ENCODE measurements at places on chromosomes 16 and 17.
A peak's percentile ranks its signal among the peaks of the same experiment; 100 is the strongest.

DNA sequence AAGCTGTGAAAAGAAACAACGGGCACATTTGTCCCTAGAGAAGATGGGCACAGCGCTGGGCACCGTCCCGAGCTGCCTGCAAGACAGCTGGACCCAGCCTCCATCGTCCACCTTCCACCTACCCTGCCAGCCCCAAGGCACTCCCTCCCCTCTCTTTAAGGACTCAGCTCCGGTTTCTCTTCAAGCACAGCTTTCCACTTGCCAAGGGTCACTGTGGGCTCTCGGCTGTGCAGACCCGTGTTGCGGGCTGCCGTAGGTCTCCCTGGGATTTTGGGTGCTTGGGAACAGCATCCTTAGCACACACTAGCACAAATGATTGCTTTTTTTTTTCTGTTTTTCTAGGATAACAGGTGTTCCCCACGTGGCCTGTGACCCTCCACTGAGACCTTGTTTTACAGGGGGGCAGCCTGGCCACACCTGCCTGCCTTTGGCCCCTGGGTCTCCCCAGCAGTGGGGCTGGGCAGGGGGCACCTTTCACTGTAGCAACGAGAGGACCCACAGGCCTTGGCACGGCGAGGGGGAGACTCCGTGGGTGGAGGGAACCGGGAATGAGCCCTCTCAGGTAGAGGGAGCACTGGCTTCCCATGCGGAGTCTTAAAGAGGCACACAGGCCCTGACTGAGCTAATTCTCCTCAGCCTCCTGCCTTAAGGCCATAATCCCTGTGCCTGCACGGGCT is 1.4 kb downstream of the CHMP6 start:
- no peak for DNase-seq

- no peak for DNase-seq
Measured at GRCh38 chr17:50303596-50303995, 29.3 kb downstream of the TMEM92 start.

DNA sequence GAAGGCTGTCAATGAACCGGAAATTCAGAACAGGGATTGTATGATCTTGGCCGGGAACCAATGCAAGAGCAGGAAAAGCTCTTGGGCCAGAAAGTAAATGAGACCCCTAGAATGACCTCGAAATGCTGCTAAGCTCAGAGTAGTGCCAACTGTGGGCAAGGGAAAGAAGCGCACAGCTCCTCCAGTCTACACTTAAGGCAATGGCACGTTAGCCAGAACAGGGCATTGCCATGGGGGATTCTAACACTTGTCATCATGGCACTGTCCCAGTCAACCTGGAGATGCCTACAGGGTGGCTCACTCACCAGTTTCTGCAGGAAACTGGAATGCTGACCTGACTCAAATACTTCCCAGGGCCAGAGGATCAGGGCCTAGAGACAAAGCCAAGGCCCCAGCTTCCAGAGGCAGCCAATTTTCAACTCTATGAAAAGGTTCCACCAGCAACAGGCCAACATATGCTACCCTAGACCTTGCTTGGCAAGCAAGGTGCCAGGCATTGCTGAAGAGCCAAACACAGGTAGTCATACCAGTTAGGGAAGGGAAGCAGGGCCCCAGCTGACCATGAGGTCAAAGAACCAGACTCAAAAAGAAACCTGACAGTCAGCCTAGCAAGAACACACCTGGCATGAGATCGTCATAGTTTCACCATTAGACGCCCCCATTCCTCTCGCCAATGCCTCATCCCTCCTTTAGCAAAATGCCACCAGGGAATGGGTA is 34.9 kb downstream of the ARHGAP17 start:
- DNase-seq: no peak

DNA sequence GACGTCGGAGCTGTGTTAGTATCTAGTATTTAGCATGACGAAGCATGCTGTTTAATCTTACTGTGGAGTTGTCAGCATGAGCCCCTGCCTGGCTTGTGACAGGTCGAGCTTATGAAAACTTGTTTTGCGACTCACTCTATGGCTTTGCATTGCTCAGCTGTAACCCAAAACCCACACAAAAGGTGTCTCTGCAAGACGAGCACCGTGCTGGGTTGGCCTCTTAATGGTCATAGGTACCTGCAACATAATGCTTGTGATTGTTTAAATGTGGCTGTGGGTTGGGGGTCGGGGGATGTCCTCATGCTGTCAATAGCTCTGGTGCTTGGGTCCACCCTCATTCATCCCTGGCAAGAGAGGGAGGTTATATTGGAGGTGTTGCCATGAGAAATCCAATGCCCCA is 5.4 kb downstream of the NTN1 start:
- DNase-seq: no peak

- DNase-seq: no peak
Measured at GRCh38 chr16:51151961-51152663, 1.0 kb upstream of the SALL1 start.

GRCh38 chr16:8589900-8590688 is at the start of gene TMEM114:
Gene TMEM114, minus strand, starts transcription at chr16:8590511. Its CDS starts 673 bp downstream, at chr16:8589838.
- no peak for DNase-seq

DNA sequence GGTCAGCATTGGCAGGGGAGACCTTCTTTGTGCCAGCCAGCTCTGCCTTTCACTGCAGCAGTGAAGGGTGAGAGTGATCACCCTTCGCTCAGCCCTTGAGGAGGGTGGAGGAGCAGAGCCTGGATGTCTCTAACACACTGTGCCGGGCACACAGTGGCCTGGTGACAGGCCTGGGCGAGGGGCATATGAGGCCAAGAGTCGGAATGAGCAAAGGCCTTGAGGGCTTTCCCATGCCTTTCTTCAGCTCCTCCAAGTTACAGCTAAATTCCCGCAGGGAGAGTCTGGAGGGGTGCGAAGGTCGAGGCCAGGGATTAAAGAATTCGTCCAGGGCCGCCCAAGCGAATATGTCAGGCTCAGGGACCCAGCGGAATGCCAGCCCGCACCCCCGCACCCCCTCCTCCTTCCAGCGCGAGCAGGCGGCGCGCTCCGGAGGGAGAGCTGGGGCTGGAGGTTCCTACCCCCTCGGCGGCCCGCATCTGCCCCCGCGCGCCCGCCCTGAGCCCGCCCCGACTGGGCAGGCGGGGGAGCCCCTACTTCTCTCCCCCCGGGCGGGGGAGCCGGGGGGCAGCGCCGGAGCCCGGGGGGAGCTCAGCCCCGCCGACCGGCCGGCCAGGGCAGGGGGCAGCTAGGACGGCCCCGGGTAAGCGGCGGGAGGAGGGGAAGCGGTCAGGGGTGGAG is at the start of gene RASL10B:
Gene RASL10B, plus strand, starts transcription at position 401 of the 678 bp plus-strand sequence. CDS start 3,546 bp downstream, outside the sequence.
- DNase-seq: no peak

DNA sequence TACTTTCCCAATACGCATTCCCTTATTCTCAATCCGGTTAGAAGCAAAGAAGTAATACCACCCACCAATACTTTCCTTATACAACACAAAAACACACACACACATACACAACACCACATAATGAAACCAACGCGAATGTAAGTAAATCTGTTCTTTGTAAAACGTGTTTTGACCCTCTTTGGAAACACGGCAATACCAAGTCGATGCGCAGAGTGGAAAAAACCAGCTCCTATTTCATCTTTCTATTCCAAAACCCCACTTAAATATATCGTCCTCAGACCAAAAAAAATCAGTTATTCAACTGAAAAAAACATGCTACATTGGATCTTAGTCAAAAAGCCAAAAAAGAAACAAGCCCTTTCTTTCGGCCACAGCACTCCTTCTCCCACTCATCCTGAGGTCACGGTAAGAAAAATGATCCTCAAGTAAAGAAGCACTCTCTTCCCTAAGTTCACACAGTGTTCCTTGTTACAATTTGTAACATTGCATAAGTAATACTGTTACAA is 31.0 kb upstream of the ARL4D start:
- DNase-seq: no peak

DNA sequence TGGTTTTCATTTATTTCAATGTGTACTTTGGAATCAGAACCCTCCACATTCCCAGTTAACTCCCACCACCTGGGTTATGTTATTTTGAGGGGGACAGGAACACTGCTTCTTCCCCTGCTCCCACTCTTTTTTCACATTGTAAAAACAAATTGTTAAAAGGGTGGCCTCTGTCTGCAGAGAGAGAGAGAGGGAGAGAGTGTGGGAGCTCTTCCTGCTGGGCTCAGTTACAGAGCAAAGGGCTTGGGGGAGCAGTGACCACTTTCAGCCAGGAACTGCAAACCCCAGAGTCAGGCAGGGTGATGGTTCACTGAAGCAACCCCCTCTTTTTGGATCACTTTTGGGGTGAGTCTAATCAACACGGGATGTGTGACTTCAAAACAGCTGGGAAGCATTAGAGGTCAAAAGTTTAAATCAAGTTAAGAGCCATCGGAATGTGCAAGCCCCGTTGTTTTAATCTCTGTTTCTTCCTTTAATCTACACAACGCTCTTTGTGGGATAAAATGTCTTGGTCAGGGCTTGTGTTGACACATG is 577.0 kb upstream of the CDH11 start:
- no peak for DNase-seq

- no peak for DNase-seq
Measured at GRCh38 chr16:70375636-70376611, 29.2 kb downstream of the DDX19A start.

- no peak for DNase-seq
Measured at GRCh38 chr17:41069031-41069430, 3.4 kb upstream of the KRTAP2-4 start.

GRCh38 chr16:11637320-11637719 is 30.9 kb upstream of the SNN start:
- DNase-seq: no peak

DNA sequence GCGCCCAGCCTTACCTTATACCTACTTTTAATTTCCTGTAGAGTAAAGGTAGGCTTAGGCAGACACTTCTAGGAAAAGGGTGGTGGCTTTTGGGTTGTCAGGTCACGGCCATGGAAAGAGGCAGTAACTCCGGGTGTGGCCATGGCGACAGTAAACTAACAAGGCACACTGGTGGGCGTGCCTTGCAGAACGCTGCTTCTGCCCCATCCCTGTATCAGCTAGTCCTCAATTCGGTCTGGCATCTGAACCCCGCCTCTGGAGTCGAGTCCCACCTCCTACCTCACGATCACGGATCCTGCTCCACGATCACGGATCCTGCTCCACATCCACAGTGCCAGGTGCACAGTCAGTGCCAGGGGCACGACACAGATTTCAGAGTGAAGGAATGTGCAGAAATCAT is 5.6 kb downstream of the ADCY9 start:
- DNase-seq: no peak

DNA sequence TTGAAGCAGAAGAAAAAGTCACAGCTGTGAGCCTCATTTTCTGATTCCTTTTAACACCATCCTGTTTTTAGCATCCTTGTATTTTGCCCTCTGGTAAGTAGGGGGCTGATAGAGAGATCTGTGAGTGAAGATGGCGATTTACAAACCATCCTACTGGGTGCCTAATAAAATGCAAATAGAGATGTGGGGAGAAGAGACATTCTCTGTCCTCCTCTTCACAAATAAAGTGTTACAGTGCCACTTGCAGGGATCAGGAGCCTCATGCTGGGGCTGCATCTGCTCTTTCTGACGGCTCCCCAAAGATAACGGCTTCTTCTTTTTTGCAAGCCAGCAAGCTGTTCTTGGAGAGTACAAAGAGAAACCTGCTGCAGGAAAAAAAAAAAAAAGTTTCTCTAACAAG is 418.6 kb downstream of the TOX3 start:
- DNase-seq: no peak

- no peak for DNase-seq
Measured at GRCh38 chr17:46964315-46965265, 14.5 kb downstream of the RPRML start.

DNA sequence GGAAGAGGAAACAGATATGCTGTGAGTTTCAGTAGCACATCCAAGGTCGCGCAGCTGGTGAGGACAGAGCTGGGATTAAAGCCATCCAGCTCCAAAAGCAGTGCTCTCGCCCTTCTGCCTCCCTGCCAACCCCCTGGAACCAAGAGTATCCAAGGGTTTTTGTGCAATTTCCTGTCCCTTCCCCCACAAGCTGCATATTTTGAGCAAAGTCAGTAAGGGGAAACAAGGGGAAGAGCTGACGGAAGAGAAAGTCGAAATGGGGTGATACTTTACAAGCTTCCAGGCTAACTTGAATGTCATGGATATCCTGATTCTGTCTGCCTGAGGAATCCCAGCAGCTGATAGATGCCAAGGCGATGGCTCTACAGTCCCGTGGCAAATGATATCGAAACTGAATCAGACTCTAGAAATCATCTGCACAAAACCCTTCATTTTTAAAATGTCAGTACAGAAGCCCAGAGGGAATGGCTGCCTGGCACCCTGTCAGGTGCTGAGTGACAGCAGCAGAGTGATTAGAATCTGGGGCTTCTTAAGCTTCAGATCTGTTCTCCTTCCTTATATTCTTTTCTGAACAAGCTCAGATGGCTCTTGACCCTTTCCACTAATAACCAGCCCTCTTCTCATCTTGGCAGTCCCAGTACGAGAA is 42.9 kb upstream of the TEKT3 start:
- DNase-seq: no peak

- no peak for DNase-seq
Measured at GRCh38 chr17:7572338-7572587, 7.2 kb upstream of the CD68 start.

DNA sequence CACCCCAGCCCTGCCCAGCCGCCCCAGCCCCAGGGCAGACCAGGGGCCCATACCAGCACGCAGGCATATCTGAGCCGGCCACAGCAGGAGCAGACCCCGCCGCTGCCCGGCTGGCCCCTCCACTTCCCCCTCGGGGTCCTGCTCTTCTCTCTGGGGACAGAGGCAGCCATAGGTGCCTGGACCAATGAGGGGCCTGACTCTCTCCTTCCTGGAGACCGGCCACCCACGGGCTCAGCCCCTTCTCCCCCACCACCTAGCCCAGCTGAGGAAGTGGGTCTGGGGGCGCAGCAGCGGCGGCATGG is 3.8 kb downstream of the TMC6 start:
- no peak for DNase-seq

GRCh38 chr17:59786536-59787319 is 79.3 kb downstream of the VMP1 start:
- peak; percentile 72 for DNase-seq

- DNase-seq: no peak
Measured at GRCh38 chr17:82632451-82632850, 15.8 kb downstream of the WDR45B start.

DNA sequence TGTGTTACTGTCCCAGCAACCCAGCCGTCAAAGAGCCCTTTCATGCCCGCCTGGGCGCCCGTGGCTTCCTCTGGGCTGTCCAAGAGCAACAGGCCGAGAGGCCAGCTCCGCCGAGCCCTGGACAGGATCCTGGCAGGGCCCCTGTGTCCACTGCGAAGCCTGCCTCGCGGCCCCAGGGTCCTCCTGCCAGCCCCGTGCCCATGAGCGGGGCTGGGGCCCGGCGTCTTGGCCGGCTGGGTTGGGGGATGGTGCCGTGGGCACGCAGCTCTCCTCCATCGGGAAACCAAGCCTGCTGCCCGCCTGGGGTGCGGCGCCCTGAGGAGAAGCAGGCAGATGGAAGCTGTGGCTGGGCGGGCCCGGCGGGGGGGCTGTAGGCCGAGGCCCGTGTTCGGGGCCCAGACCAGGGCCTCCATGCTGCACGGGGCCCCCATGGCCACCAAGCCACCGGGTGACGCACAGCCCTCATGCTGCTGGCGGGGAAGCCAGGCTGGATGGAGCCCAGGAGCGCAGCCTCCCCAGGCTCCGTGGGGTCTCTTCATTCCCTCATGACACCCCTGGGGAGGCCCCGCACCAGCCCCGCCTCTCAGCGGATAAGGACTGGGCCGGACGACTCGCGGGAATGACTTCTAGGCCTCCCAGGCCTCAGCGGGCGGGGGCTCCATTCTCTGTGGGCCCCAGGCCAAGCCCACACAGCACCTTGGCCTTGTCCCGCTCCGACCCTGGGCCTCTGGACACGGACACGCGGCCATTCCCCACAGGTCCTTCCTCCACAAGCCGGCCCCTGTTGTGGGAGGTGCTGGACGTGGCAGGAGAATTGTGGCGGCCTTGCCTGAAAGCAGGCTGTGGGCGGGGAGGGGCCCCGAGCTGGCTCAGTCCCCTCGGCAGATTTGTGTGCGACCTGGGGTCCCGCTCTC is at the start of gene C1QTNF8:
Gene C1QTNF8, minus strand, starts transcription at position 76 of the 914 bp plus-strand sequence. CDS start 1,322 bp downstream, outside the sequence.
- no peak for DNase-seq

GRCh38 chr17:34858591-34859565 is 102.4 kb downstream of the CCT6B start:
- DNase-seq: no peak

Data from effector memory CD4-positive, alpha-beta T cell (primary cell).